EH (cell line): ENCODE measurements at places on chromosomes 13 and 19.

DNA sequence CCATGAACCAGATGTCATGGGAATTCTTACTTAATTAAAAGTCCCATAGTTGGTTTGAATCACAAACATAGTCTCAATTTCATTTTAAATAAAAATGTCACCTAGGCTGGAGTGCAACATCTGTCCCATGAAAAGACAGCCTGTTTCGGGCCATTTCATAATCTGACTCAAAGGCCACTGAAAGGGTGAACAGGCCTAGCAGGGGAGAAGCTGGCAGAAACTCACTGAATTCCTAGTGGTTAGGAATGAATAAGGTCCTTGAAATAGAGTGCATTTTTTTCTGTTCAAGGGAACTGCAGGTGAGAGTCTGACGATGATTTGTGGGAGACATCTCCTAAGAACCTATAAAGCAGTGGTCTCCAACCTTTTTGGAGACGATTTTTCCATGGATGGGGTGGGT, 44.0 kb upstream of the PCCA start:
- no peak for DNase-seq

DNA sequence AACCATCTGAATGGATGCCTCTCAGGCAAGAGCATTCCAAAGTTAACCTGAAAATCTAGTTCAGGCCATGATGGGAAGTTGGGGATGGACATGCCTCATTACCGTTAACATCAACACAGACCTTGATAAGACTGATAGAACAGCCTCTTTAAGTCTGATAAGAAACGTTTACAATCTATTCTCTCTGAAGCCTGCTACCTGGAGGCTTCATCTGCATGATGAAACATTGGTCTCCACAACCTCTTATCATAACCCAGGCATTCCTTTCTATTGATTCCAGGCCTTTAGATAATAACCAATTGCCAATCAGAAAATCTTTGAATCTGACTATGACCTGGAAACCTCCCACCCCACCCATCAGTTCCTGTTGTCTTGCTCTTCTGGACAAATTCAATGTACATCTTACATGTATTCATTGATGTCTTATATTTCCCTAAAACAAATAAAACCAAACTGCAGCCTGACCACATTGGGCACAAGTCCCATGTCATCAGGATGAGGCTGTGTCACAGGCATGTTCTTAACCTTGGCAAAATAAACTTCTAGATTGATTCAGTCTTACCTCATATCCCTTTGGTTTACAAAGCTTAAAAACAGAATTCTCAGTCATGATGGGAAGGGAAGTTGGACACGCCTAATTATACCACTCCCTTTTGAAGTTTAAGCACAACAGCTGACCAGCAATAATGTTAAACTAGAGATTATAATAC, 843.8 kb upstream of the SPRY2 start:
- no peak for DNase-seq

DNA sequence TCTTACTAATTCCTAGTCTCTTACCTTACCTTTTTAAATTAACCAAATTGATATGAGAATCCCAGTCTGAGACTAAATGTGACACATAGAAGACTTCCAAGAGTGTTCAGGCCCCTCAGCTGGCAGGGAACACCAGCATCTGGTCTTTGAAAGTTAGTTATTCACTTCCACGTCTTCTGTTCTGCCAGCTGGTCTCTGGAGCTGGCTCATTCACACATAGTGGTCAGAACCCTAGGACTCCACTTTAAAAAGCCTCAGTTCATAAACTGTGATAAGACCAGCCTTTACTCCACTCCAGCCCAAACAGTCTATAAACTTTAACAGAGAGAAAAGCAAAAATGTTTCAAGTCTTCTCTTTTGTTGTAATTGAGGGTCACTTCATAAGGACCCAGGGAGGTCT, 263.0 kb downstream of the DCT start:
- DNase-seq: no peak

DNA sequence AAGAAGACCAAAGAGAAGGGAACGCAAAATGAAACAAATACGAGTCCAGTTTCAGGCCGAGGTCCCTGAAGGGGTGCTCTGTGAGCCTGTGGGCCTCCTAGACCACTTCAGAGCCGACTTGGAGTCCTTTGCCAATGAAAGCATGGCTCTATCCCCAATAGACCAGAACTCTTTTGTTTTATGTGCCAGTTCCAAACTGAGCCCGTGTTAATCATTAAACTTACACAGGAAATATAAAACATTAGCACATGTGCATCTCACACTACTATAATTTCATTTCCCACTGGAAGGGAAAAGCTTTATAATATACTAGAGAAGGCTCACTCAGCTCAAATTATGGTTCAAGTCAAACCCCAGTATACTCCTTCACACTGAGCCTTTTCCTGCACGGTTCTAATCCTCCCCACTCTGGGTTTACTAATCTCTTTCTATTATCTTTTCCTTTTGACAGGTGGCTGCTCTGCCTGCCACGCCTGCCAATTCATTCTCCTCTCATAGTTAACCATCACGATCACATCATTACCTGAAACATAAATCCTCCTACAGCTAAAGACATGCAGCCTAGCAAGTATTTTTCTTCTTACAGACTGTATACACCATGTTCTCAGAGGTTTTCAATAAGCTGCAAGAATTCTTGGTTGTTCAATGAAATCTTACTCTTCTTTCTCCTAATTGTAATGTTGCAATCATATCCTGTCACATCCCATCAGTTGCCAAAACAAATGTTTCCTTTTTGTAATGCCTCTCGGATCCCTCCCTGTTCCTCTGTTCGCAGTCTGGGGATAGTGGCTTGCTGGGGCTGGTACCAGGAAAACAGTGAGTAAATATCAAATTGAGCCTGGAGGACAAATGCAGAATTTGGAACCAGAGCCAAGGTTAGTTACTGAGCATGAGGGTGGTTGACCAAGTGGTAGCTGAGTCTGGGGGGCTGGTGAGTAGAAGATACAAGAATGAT, 18.8 kb upstream of the WASF3 start:
- no peak for DNase-seq

- peak; percentile 29 for DNase-seq
These were observed 17.5 kb downstream of the SYDE1 start for GRCh38 chr19:15124572-15125231.

GRCh38 chr13:39129213-39129612, 91.0 kb downstream of the NHLRC3 start:
- DNase-seq: no peak

- no peak for DNase-seq
These were observed 83.7 kb downstream of the STK24 start for GRCh38 chr13:98493042-98493712.

GRCh38 chr19:49020931-49021895, 2.9 kb downstream of the CGB3 start:
- peak; percentile 60 for DNase-seq

DNA sequence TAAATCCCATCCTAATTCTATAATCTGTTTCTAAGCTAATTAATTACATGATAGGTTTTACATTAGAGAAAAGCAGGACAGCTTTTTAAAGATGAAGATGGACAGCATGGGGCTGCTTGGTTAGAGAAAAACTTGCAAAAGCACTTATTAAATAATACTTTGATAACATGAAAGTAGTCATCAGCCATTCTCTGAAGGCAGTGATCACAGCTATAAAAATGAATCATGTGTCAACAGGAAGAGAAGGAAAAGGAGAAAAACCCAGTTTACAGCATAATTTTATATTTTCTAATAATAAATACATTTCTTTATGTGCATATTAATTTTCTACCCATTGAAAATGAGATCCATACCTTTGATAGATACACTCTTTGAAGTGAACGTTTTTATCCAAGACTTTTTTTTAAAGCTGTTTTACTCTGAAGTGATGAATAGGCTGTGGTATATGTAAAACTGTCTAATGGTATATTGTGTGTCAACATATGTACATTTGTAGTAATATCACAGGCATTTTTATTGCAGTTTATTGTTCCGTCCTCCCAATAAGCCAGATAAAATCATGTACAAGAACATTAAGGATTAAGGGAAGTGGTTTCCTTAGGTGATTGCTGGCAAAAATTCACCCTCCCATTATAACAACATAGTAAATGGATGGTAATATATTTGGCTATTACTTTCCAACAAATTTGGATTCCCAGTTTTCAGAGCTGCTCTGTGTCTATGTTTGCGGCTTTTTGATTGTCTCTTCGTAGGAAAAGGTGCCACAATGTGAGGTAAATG, 1.3 kb upstream of the KLF5 start:
- DNase-seq: no peak

DNA sequence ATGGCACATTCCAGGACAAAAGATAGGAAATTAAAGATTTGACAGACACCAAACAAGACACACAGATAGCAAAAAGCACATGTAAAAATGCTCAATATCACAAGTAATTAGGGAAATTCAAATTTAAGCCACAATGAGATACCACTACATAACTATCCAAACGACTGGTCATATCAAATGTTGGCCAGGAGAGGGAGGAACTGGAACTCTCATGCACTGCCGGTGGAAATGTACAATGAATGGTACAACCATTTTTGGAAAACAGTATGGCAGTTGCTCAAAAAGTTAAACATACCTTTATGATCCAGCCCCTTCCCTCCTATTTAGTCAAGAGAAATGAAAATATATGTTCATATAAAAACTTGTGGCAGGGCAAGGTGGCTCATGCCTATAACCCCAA, 36.8 kb upstream of the CYP2S1 start:
- DNase-seq: peak; percentile 7

DNA sequence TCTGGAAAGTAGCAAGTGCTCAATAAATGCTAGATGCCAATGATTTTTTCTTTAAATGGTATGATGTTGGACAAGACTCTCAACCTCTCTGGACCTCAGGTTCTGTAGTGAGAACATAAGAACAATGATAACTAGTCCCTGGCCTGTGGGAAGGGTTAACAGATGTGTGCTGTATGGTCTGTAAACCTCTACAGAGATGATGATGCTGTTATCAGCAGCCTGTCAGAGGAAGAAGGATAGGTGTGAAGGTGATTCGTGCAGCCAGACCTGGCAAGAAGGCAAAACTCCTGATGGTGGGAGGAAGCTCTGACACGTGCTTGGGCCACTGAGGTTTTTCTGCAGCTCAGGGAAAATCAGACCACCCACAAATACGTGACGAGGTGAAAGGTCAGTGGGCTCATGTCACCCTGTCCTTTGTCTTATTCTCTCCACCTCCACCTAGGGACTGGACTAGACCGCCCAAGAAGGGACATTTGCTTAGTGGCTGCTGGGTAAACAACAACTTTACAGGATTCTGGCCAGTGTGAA, 36.7 kb upstream of the UBL3 start:
- no peak for DNase-seq

DNA sequence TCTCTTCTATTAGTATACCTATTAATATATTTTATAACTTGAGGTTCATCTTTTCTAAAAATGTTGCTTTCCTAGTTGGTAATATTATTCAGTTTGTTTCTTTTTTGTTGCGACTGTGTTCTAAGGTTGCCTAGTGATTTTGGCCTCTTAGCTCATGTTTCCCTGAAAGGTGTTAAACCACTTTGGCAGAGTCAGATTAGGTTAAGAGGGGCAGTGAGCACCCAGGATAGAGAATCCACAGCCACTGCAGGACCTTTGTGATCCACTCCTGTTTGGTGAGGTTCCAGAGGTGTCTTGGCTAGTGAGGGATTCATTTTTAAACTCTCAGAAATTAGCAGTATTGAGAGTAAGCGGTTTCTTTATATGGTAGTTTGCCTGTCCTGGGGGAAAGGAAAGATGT, 14.9 kb upstream of the GPR18 start:
- no peak for DNase-seq

DNA sequence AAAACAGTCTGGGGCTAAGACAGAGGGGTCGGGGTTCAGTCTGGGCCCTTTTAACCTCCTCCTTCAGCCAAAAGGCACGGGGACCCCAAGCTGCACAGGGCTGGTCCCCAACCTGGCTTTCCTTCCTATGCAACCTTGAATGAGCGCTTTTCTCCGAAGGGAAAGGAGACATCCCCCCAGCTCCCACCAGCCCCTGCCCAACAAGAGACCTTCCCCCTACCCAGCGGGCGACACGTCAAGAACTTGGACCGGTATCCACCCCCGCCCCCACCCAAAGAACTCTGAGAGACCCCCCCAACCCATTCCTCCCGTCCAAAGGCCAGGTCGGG, 35.0 kb upstream of the NANOS3 start:
- no peak for DNase-seq

- DNase-seq: no peak
These were observed 492.1 kb upstream of the GPC6 start for GRCh38 chr13:92734545-92734944.

DNA sequence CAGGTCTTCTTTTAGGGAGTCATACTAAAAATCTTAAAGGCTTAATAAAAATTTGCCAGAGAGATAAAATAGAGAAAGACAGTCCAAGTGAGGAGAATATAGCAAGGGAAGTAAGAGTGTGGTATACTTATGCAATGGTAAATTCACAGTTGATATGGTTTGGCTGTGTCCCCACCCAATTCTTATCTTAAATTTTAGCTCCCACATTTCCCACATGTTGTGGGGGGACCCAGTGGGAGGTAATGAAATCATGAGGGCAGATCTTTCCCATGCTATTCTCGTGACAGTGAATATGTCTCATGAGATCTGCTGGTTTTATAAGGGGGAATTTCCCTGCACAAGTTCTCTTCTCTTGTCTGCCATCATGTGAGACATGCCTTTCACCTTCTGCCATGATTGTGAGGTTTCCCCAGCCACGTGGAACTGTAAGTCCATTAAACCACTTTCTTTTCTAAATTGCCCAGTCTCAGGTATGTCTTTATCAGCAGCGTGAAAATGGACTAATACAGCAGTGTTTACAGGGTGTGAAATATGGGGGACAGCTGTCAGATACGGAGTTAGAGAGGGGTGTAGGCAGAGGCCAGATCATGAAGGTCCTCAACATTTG, 115.4 kb downstream of the UGGT2 start:
- DNase-seq: no peak

- no peak for DNase-seq
These were observed 77.6 kb upstream of the STARD13 start for GRCh38 chr13:33362986-33363727.

- DNase-seq: no peak
These were observed 41.5 kb upstream of the F7 start for GRCh38 chr13:113064000-113064533.

DNA sequence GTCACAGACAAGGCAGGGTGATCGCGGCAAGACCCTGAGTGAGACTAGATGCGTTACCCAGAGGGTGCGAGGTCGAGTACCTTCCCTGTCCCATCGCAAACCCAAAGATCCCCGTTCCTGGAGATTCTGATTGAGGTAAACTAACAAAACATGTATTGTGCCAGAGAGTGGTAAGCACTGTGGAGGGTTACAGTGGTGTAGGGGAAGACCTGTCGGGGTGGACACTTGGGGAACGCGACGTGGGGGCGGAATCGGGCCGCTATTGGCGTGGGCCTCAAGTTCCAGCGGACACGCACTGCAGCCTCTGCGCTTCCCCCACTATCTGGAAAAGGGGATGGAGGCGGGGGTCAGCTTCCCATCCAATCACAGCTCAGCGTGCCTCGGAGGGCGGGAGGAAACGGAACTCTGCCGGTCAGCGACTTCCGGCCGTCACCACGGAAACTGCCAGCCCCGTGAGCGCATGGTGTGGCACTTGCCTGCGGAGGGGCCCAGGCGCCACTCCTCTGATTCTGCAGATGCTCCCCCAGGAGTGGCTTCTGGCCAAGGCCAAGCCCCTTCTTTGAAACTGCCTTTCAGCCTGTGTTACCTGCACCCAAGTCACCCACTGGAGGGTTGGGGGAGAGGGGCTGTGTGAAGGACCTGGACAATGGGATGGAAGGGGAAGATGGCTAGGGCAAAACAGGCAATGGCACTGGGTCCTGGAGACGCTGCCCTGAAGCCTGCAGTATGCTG, 1.0 kb upstream of the UBE2M start:
- DNase-seq: peak; percentile 94
